ENCODE measurements at places on chromosomes 5 and 9.

DNA sequence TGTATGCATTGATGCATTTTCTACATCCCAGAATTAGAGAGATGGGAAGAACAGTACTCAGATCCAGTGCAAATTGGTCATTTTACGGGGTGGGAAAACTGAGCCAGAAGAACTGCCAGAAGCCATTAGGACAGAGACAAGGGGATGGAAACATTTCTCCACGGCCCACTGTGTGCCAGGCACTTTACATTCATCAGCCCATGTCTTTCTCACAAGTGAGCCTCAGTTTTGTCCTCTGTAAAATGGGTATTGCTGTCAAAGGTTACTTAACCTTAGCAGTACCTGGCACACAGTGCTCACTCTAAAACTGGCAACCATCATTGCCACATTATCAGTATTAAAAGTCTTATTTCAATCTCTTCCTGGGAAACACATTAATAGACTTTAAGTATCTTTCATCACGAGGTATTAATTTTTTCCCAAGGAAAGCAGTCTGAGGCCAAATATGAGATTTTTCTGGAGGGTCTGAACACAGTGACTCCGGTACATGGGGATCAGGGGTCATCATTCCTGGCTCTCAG lies 5.2 kb downstream of the DUSP1 start:
- DNase-seq, result no peak

- DNase-seq, result no peak
Observed at GRCh38 chr5:88887342-88887741, 4.4 kb upstream of the MEF2C start.

DNA sequence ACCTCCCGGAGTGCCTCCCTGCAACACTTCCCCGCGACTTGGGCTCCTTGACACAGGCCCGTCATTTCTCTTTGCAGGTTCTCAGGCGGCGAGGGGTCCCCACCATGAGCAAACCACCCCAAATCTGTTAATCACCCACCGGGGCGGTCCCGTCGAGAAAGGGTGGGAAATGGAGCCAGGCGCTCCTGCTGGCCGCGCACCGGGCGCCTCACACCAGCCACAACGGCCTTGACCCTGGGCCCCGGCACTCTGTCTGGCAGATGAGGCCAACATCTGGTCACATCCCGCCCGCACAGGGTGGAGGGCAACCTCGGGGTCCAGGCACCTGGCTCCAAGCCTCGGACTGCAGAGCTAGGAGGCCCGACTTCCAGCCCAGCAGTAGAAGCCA lies 776 bp upstream of the TERT start:
- no peak for DNase-seq

DNA sequence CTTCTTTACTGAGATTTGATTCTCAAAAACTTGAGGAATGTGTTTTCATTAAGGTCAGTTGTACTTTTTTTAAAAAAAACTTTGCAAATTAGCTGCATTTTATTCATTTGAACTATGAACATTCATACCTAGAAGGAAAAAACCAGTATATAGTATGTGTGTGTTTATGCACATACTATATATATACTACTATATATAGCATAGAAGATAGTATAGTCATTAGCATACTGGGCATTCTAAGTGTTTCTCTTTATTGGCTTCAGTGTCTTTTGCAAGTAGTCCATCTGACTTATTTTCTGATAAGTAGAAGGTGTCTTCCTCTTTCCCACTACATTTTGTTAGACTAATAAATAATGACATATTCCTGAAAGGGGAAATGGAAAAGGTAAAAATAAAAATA lies 33.0 kb downstream of the ELOVL7 start:
- DNase-seq, result no peak

- peak; percentile 94 for DNase-seq
Observed at GRCh38 chr5:32283539-32284377, 29.0 kb downstream of the MTMR12 start.

GRCh38 chr5:162248107-162248713 lies 180.6 kb downstream of the GABRG2 start:
- DNase-seq, result no peak

- DNase-seq, result no peak
Observed at GRCh38 chr9:110668570-110669167, at the start of gene MUSK. MUSK (plus strand) TSS chr9:110668791; CDS start chr9:110668905, 114 bp downstream.

GRCh38 chr9:131478421-131478868 lies 24.3 kb upstream of the POMT1 start:
- DNase-seq, result peak; percentile 38

DNA sequence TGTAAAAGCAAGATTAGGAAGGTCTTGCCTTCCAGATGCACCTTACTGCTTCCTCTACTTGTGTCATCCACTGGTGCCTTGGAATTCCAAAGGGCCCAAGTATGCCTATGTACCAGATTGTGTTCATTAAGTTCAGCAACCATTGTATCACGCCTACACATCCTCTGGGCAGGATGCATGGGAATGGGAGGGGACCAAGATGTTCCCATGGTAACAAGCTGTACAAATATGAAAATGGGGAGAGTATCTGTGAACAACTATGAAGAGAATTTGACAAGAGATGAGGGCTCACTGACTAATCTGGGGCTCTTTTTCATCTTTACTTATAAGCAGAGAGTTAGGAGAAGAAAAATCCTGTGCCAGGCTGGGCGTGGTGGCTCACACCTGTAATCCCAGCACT lies 137.8 kb upstream of the MAP1B start:
- DNase-seq, result no peak

DNA sequence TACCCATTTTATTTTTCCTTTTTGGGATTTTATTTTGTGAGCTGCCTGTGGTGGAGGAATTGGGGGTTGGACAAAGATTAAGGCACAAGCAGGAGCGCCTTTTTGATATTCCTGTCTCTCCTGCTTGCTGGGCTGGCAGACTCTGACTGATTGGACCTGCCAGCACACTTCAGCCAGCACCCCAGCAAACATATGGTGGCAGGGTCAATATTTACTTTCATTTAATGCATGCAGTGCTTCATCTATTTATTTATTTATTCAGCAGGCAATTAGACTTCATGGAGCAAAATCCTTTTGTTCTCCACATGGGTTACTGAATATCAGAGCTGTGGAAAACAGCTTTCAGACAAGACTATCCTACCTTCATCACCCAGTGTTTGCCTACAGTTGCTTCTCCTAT lies 48.4 kb upstream of the EPB41L4A start:
- no peak for DNase-seq

- no peak for DNase-seq
Observed at GRCh38 chr5:68891718-68892117, 202.1 kb upstream of the SLC30A5 start.

GRCh38 chr5:168393773-168394172 lies 92.5 kb upstream of the RARS1 start:
- DNase-seq, result no peak

DNA sequence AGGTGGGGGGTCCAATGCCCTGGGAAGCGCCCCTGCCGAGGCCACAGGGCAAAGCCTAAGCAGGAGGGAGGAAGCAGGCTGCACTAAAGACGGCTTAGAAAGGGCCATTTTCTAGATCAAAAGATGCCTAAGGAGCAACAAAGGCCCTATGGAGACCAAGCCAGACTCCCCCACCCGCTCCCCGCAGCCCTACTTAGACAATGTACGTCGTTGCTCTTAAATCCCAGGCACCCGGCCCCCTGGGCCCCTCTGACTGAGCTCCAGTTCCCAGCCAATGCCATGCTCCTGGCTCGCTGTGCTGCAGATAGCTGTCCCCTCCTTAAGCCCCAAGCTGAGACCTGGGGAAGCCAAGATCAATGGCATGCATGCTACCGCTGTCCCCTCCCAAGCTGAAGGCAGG lies 10.3 kb downstream of the IPPK start:
- no peak for DNase-seq

- peak; percentile 91 for DNase-seq
Observed at GRCh38 chr9:127522727-127523126, 71.4 kb downstream of the LRSAM1 start.

DNA sequence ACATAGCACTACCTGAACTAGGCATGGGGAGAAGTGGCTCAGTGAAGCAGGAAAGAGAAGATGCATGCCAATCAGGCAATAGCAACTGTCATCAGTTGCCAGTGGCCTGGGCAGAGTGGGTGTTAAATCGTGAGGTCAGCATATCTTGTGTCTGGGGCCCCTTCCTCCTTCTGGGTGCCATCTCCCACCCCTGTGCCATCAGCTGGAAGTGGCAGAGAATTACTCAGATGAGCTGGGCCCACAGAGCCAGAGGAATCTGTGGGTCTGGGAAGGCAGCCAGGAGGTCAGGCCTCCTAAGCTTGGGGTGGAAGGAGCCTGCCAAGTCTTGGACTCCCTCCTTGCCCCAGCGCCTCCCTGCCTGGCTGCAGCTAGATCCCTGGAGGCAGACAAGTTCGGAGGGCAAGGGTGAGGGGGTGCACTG lies 66.5 kb downstream of the GALNT12 start:
- DNase-seq, result peak; percentile 42

- no peak for DNase-seq
Observed at GRCh38 chr5:1029945-1030625, 21.5 kb downstream of the NKD2 start.

- DNase-seq, result peak; percentile 80
Observed at GRCh38 chr5:83306572-83307241, 164.8 kb upstream of the VCAN start.

GRCh38 chr5:78621291-78621738 lies 27.3 kb downstream of the LHFPL2 start:
- DNase-seq, result no peak

GRCh38 chr9:95504053-95504963 lies 12.5 kb downstream of the PTCH1 start:
- peak; percentile 42 for DNase-seq

- DNase-seq, result peak; percentile 70
Observed at GRCh38 chr9:121735065-121735792, 83.8 kb downstream of the DAB2IP start.

- no peak for DNase-seq
Observed at GRCh38 chr5:32069396-32069795, 104.7 kb downstream of the GOLPH3 start.

DNA sequence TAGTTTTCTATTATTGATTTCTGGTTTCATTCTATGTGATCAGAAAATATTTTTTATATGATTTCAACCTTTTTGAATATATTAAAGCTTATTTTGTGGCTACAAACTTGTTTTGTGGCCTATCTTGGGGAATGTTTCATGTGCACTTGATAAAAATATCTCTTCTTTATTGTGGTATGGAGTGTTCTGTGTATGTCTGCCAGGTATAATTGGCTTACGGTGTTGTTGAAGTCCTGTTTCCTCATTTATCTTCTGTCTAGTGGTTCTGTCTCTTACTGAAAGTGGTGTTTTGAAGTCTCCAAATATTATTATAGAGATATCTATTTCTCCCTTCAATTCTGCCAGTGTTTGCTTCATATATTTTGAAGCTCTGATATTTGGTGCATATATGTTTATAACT lies 9.6 kb downstream of the CARD19 start:
- DNase-seq, result no peak

- DNase-seq, result no peak
Observed at GRCh38 chr5:579746-580366, 32.3 kb upstream of the CEP72 start.

- peak; percentile 65 for DNase-seq
Observed at GRCh38 chr5:96342581-96342980, 90.5 kb downstream of the PCSK1 start.

- DNase-seq, result no peak
Observed at GRCh38 chr5:159106193-159106568, 6.5 kb upstream of the EBF1 start.

GRCh38 chr5:40841068-40841805 lies at the start of gene CARD6:
CARD6 (plus strand) TSS chr5:40841367; CDS start chr5:40841383, 16 bp downstream.
- DNase-seq, result peak; percentile 57

DNA sequence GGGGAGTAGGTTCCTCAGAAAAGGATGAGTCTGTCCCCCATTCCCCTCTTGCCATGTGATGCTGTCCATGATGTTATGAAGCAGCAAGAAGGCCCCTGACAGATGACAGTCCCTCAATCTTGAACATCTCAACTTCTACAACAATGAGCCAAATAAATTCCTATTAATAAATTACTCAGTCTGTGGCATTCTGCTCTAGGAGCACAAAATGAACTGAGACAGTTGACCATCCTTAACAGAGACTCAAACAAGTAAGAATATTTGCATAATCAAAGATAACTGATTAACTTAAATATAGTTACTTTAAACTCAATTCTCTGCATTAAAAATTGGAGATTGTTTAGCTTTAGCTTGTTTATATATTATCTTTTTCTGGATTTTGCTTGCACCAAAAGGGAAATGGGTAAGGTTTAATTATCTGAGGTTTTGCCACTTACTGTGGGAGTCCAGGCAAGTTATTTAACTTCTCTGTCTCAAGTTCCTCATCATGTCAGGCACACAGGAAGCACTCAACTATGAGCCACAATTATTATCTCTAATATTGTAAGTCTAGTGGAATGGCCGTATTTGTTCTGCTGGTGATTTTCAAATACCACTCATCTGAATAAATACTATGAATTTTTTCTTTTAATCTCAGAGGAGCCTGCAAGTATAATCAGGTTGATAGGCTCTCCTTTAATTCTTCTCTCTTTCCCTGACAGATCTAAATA lies 162.9 kb downstream of the TSSK1B start:
- peak; percentile 7 for DNase-seq

DNA sequence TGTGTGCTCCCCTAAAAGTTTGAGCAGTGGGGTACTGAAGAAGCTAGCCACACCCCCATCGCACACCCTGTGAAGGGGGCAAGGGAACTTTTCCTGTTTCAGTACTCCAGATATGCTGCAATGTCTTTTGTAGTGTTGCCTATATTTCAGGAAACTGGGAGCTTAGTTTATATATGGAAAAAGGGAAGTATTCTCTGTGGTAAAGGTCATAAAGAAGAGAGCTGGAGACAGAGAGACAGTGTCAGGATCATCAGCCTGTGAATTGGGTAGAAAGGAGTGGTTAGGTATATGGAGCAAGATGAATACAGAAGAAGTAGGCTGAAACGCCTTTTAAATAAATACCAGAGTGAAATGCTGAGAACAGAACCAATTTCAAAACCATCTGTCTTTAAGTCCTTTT lies 82.2 kb upstream of the C9orf72 start:
- DNase-seq, result no peak

GRCh38 chr9:110066929-110067716 lies 140.8 kb downstream of the C9orf152 start:
- no peak for DNase-seq

DNA sequence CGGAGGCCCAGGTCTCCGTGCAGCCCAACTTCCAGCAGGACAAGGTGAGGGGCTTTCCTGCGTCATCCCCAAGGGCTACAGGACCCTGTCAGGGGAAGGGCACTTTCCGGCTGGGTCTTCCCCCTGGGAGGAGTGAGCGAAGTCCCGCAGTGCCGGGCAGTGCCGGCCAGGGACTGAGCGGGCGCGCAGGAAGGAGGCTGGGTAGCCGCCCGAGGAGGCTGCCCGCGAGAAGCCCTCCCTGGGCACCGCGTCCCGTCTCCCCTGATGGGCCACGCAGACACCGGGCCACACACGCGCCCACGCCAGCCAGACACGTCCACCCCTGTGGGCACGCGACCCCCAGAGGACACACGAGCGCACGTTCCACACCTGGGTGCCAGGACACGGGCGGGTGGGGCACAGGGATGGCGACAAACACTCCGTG lies 357 bp downstream of the PTGDS start:
- no peak for DNase-seq

Measured in kidney tubule cell (primary cell).